Suprapubic skin (tissue), 4 donors: ENCODE measurements at places on chromosomes 5 and 9.

- no peak for DNase-seq
These were observed 460 bp downstream of the DMRTA1 start for GRCh38 chr9:22446950-22447617.

DNA sequence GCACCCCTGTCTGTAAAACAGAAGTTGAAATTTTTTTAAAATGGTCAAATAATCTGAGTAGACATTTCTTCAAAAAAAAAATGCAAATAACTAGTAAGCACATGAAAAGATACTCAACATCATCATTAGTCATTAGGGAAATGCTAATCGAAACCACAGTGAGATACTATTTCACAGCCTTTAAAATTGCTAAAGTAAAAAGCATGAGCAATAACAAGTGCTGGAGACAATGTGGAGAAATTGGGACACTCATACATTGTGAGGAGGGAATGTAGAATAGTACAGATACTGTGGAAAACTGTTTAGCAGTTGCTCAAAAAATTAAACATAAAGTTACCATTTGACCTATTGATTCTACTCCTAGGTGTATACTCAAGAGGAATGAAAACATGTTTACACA lies 58.4 kb upstream of the RUSC2 start:
- DNase-seq, result no peak

- no peak for DNase-seq
These were observed 103.2 kb upstream of the SPATA31D4 start for GRCh38 chr9:81824802-81825730.

DNA sequence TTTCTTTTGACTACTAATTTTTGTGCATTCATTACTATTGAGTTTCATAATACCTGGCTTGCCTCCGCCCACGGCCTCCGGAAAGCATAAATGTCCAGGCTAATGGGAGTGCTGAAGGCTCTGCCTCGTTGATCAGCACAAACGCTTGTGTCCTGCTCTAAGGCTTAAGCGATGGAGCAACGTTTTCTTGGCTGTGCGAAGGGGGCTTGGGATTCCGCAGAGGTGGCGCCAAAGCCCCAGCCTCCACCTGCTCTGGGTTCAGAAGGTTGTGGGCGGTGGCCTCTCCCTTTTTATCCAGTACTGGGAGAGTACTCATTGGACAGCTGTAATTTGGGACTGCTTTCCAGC lies 19.7 kb downstream of the ANXA2R start:
- DNase-seq, result no peak

- no peak for DNase-seq
These were observed 1181.7 kb downstream of the EFNA5 start for GRCh38 chr5:106489004-106489403.

DNA sequence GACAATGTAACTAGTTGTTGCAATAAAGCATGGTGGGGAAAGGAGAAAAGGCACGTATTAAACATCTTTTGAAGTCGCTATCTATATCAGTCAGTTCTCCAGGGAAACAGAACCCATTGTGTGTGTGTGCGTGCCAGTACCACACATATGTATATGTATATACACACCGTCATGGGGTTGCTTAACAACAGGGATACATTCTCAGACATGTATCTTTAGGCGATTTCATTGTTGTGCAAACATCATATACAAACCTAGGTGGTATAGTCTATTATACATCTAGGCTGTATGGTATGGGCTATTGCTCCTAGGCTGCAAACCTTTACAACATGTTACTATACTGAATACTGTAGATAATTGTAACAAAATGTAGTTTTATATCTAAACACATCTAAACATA lies 2.3 kb downstream of the CDKN2B-AS1 start:
- DNase-seq, result no peak

GRCh38 chr5:157362982-157363381 lies 97.0 kb upstream of the NIPAL4 start:
- DNase-seq, result no peak

GRCh38 chr5:169694091-169694625 lies 57.1 kb downstream of the DOCK2 start:
- no peak for DNase-seq

- DNase-seq, result no peak
These were observed 17.0 kb downstream of the PALM2AKAP2 start for GRCh38 chr9:109797006-109797405.

GRCh38 chr5:52024359-52024758 lies 641.1 kb downstream of the ISL1 start:
- no peak for DNase-seq

GRCh38 chr5:151495320-151495719 lies 47.9 kb downstream of the SLC36A1 start:
- no peak for DNase-seq

- no peak for DNase-seq
These were observed at the start of gene INSL4 for GRCh38 chr9:5231212-5231611. Gene INSL4, plus strand, starts transcription at chr9:5231419. Its CDS starts 105 bp downstream, at chr9:5231524.

- no peak for DNase-seq
These were observed 41.9 kb downstream of the NPR3 start for GRCh38 chr5:32753051-32753450.

DNA sequence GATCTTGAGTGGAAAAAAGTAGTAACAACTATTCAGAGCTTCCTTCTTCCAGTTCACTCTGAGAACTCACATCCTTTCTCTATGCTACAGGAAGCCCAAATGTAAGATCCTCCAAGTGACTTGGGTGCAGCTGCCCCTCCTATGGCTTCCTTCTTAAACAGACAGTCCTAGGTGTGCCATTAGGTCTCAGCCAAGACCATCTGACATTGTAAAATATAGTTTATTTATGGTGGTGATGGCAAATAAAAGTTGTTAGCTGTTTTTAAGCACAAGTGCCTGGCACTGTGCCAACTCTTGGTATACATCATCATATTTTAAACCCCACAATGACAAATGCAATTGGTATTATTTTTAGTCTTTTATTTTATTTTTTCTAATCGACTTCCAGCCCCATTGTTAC lies 58.1 kb downstream of the TMEM252 start:
- no peak for DNase-seq

GRCh38 chr9:109401169-109401989 lies 80.5 kb upstream of the EPB41L4B start:
- no peak for DNase-seq

DNA sequence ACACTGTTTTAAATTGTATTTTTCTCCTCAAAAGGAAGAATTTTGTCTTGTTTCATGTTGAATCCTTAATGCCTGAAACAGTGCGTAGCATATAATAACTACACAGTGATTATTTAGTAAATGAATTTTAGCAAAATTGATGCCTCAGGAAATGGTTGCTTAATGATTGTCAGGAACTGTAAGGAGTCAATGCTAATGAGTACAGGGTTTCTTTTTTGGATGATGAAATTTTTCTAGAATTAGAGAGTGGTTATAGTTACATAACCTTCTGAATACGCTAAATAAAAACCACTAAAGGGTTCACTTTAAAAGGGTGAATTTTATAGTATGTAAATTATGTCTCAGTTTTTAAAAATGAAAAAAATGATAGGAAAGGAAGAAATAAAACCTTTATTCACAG lies 14.9 kb downstream of the FAM151B start:
- no peak for DNase-seq

DNA sequence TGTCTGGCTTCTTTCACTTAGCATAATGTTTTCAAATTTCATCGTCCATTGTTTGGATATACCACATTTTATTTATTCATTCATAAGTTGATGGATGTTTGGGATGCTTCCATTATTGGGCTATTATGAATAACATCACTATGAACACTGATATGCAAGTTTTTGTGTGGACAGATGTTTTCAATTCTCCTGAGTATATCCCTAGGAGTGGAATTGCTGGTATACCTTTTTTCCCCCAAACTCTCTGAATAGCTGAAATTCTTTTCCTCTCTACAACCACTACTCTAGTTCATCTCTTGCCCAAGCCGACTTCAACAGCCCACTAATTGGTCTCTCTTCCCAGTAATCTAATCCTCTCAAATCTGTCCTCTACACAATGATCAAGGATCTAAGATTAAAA lies 4.7 kb upstream of the ZFR start:
- no peak for DNase-seq

DNA sequence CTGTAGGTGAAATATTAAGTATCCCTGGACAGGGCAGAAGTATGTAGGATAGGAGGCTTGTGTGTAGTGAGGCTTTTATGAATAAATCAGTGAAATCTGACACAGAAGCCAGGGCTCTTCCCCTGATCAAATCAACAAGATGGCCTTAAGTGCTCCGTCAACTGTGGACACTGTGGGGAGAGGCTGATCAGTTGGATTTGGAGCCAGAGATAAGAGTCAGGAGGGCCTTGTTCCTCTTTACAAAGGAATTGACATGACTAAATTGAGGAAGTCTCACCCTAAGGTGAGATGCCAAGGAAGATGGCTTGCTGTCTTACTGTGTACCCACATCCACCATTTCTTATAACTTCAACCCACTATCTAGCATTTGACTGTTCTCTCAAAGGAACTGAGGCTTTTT lies 91.6 kb upstream of the PRRC1 start:
- DNase-seq, result no peak
